ENCODE measurements at places on chromosomes 7 and 10.

DNA sequence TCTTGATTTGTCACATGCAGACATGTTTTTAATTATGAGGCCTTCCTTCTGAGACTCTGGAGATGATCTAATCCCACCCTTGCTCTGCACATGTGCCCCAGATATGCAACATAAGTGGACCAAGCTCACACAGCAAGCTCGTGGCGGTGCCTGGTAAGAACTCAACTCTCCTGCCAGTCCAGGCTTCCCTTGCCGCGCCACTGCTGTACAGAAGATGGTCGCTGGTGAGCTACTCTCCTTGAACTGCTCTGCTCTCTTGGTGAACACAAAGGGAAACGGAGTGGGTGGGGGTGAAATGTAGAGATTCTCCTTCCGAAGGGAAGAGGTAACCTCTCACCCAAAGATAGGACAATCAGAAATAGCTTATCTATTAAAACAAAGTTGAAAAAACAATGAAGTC is 25.7 kb downstream of the MYOF start:
- DNase-seq, result no peak

- no peak for DNase-seq
These were observed 817.3 kb downstream of the DNAJB9 start for GRCh38 chr7:109386959-109387358.

GRCh38 chr7:104848138-104848990 is 165.6 kb upstream of the KMT2E start:
- no peak for DNase-seq

GRCh38 chr10:6465854-6466601 is 114.0 kb downstream of the PRKCQ start:
- no peak for DNase-seq

DNA sequence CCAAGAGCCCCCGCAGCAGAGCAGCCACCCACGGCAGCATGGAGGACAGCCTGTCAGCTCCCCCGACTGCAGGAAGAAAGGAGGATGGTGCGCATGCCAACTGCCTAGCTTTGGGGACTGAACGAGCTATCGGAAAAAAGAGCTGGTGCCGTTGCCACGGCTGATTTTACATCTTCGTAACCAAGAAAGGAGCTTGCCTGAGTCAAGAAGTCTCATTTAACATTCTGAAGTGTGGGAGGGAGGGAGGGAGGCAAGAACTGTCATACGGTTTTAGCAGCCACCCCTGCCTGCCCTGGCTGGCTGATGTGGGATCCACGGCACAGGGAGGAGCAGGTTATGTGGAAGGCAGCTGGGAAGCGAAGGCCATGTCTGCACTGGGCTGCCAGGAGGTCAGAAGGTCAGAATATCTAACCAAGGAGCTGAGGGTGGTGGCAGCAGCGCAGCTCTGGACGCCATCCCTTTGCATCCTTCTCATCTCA is 74.7 kb upstream of the CAMK2B start:
- DNase-seq, result no peak

GRCh38 chr7:16916738-16917137 is 35.0 kb upstream of the AGR3 start:
- DNase-seq, result no peak

GRCh38 chr10:7563368-7563767 is 103.4 kb downstream of the ITIH5 start:
- no peak for DNase-seq

DNA sequence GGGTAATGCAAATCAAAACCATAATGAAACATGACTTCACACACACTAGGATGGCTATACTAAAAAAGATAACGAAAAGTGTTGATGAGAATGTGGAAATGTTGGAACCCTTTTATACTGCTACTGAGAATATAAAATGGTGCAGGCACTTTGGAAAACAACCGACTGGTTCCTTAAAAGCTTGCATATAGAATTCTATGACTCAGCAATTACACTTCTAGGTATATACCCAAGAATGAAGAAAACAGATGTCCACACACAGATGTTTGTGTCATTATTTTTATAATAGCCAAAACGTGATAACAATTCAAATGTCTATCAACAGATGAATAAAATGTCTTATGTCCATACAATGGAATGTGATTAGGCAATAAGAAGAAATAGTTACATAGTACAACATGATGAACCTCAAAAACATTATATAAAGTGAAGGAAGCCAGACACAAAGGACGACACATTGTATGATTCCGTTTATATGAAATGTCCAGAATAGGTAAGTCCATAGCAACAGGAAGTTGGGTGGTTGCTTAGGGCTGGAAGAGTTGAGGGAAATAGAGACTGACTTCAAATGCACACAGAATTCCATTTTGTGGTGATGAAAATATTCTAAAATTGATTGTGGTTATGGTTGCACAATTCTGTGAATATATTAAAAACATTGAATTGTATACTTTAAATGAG is 148.3 kb upstream of the PHYHIPL start:
- DNase-seq, result no peak

DNA sequence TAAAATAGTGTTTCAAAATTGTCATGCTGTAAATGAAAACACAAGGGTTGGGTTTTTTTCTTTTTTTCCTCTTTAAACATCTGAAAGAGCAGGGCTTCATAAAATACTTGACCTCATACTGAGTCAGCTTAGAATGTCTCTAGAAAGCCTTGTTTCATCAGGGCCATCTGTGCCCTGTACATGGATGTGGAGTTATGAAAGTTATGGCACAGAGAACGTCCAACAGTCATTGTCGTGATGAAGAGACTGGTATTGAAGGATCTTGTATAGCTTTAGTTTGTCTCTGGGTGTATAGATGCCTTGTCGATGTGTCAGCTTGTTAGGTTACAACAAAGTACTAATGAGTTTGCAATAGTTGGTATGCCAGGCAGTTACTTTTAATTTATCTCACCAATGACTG is 127.3 kb downstream of the FAM204A start:
- no peak for DNase-seq

DNA sequence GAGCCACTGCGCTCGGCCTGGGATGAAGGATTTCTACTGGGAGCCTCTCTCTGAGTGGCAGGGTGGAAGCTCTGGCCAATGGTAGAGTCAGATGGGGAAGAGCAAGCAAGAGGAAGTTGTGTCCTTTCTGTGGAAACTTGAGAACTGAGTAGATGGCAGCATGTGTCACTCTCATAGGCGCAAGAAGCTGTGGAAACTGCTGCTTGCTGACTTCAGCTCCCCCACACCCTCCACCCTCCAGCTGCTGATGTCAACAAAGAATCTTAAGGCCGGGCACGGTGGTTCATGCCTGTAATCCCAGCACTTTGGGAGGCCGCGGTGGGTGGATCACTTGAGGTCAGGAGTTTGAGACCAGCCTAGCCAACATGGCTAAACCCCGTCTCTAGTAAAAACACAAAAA is 39.8 kb upstream of the SRGN start:
- no peak for DNase-seq
